ENCODE measurements at places on chromosomes 3 and 15. TPM values are rescaled to one million over a fixed set of nuclear protein-coding genes. Genes with fewer than 3 reads are reported as not detected.

SLC30A4 gene
- 6.7 TPM for total RNA-seq

SLC2A2 gene
- total RNA-seq: not detected

RRP9 gene
- 20.6 TPM for total RNA-seq

TNFAIP8L3 gene
- 10.9 TPM for total RNA-seq

NRROS gene
- total RNA-seq: 19.5 TPM

WDR76 gene
- 6.2 TPM for total RNA-seq

GPR15 gene
- 2.5 TPM for total RNA-seq

SLC51A gene
- not detected for total RNA-seq

PLCB2 gene
- 61.2 TPM for total RNA-seq

GOLGA8G gene
- total RNA-seq: not detected

BNC1 gene
- total RNA-seq: 3.1 TPM

GOLGA8T gene
- 0.20 TPM for total RNA-seq

KAT2B gene
- total RNA-seq: 52.6 TPM

Measured in upper lobe of right lung (tissue), 1 donor.